ENCODE measurements at places on chromosomes 5 and 9.

GRCh38 chr5:104569621-104570020 is 1007.0 kb upstream of the NUDT12 start:
- no peak for DNase-seq

DNA sequence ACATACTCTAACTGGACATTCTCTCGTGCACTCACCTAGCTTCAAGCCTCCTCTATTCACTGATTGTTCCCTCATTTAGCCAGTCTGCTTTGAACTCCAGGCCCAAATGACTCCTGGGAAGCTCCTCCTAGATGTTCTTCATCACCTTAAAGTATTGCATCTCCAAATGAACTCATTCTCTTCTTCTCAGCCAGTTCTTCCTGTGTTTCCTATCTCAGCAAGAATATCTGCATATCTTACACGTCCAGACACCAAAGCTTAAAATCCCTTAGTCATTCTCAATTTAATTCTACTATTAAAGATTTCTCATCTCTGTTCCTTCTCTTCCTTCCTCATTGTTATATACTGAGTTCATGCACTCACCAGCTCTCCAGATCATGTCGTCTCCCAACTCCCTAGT is 118.6 kb upstream of the DAB2 start:
- no peak for DNase-seq

DNA sequence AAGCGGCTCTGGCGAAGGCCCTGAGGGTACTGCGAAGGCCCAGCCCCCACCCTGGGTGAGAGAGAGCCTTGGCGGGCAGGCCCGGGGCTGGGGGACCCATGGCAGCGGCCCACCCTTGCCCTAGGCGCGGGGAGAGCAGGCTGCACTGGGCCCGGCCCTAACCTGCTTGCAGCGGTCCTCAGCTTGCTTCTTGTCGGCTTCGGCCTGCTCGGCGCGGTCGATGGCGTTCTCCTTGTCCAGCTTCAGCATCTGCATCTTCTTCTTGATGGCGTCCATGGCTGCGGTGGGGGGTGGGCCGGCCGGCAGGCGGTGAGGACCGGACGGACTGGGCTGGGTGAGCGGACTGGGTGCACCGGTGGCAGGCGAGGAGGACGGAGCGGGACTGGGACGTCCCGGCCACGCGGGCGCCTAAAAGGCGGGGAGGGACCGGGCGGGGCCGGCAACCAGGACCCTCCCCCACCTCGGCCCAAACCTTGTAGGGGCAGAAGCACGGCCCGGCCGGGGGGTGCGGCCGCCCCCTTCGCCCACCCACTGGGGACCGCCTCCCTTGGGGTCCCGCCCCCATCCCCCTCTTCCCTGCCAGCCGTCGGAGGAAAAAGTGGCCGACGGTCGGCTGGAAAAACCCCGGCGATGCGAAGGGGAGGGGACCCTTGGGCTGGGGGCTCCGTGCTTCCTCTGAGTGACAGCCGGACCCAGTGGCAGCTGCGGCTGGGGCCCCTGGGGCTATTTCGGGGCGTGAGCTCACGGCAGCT is at the start of gene TPM2:
Gene TPM2 (minus strand): TSS at position 384 of the 752 bp plus-strand sequence. CDS start 108 bp downstream, at position 276.
- DNase-seq: no peak

GRCh38 chr5:100448111-100448528 is 87.1 kb upstream of the FAM174A start:
- no peak for DNase-seq

- DNase-seq: no peak
Observed at GRCh38 chr9:116585896-116586295, 101.2 kb upstream of the TRIM32 start.

GRCh38 chr5:116585227-116585626 is 10.6 kb upstream of the SEMA6A start:
- DNase-seq: no peak

DNA sequence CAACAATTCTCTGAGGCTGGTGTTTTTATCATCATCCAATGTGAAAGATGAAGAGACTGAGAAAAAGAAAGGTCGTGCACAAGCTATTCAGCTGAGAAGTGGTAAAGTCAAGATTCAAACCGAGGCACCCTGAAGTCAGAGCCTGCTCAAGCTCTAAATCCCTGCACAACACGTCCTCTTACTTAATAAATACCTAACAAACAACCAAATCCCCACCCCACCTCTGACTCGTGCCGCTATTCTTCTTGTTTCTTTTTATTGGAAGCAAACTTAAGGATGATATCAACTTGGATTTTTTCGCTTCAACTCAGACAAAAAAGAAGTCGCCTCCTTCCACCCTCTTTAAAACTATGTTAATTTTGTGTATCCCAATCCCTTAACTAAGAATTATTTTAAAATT is 140.2 kb downstream of the CEP120 start:
- no peak for DNase-seq

DNA sequence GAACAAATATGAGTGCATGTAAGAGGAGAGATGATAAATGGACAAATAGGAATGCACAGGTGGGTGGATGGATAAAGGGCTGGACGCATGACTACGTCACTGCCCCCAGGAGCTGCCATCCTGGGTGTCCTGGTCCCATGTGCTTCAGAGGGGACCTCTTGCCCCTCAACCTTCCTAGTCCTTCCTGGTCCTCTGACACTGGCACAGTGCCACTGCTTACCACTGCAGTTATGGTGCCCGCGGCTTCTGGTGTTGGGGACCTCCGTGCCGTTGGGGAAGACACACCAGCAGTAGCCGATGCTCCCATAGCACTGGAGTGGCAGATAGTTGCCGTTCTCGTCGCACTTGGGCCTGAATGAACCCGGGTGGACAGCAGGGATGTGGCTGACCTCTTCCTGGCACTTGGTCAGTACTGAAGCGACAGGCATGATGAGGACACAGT is 9.8 kb downstream of the CD74 start:
- no peak for DNase-seq

DNA sequence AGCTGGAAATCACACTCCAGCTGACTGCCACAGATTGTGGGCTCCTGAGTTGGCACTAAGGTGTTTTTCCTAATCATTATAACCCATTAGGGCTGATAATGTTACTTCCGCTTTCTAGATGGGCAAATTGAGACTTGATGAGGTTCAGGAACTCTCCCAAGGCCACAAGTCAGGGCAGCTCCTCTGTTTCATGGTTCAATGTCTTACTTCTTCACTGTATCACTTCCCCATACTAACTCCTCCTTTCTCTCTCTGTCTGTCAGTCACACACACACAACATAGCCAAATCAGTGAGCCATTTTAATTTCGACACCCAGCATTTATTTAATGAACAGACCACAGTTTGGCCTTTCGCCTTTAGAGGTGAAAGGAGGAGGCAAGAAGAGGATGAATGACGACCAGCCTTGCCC is 17.8 kb upstream of the TRAF1 start:
- peak; percentile 79 for DNase-seq

GRCh38 chr9:35114840-35115628 is 628 bp downstream of the ATOSB start:
- no peak for DNase-seq
